Upper lobe of left lung (tissue), 6 donors: ENCODE measurements at places on chromosomes 4 and X. TPM values are rescaled to one million over a fixed set of nuclear protein-coding genes. Genes with fewer than 3 reads are reported as not detected.

DNA sequence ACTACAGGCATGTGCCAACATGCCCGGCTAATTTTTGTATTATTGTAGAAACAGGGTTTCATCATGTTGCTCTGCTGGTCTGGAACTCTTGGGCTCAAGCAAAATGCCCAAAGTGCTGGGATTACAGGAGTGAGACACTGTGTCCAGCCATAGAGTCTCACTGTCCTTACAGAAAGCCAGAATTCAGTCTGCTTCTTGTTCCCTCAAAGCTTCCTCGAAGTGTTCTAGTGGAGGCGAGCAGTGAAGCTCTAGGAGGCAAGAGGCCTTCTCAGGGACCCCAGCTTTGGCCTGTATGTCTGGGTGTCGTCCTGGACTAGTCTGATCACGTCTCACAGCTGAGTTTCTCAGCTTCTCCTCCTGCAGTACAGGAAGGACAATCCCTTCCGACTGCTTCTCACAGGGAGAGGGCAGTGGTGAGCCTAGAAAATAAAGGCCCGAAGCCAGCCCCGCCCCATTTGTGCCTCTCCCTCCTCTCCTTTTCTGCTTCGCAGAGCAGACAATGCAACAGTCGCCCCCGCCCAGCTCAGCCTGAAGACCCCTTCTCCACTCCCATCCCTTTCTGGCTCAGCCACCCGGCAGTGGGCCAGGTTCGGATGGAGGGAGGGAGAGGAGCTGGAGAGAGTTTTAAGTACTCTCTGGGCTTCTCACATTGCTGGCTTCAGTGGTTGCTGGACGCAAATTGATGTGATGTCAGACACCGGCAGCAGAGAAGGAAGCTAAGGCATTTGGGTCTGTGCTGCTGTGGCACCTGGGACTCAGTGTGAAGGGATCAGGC is 11.1 kb upstream of the FAM3A start:
- H3K27me3 ChIP-seq: no peaks in the 10 kb centered on the region
- peaks cover 4% of the 10 kb centered on the region for H3K36me3 ChIP-seq
- peaks cover 6% of the 10 kb centered on the region for H3K4me1 ChIP-seq
- H3K27ac ChIP-seq: peak overlapping the region; percentile 69
- peak overlapping the region; percentile 33 for H3K4me3 ChIP-seq
- DNase-seq: no peak

DNA sequence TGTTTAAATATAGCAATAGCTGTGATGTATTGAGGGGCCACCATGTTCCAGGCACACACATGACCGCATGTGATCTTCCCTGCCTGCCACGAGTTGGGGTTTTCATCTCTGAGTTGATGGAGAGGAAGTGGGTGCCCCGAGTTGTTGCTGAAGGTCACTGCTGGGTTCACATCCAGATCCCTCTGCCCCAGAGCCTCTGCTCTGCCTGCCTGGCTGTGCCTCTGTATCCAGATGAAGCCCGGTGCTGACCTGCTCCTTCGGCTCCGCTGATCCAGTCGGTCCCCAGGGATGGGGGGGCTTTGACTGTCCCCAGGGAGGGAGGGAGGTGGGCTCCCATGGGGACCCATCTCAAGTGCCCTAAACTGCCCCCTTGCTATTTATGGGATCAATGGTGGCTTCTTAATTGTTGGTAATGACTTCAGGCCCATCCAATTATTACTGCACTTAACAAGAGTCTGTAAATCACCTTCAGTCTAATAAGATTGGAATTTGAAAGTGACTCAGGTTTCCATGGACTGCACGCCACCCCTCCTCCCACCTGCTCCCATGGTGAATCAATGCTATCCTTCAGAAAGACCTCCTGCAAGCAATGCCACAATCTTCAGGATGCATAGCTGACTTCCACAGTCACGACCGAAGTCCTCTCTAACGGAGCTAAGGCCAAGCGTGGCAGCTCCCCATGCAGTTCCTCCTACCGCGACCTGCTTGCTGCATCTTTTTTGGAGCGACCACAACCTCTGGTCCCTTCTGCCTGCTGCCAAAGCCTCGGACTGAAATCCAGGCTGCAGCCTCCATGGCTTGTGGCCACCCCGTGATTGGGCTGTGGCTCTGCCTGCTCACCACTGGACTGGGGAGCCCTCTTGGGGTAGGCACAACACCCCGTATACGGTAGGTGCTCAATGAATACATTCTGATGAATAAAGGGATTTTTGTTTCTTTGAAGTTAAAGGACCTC is 73.1 kb downstream of the CPZ start:
- H3K4me1 ChIP-seq: no peaks in the 10 kb centered on the region
- DNase-seq: no peak
- no peaks in the 10 kb centered on the region for H3K36me3 ChIP-seq
- H3K27me3 ChIP-seq: no peaks in the 10 kb centered on the region

GRCh38 chr4:54539500-54540029 is 118.2 kb upstream of the KIT start:
- peak; percentile 42 for DNase-seq
- H3K36me3 ChIP-seq: no peaks in the 10 kb centered on the region
- H3K4me1 ChIP-seq: peaks cover 10% of the 10 kb centered on the region

DNA sequence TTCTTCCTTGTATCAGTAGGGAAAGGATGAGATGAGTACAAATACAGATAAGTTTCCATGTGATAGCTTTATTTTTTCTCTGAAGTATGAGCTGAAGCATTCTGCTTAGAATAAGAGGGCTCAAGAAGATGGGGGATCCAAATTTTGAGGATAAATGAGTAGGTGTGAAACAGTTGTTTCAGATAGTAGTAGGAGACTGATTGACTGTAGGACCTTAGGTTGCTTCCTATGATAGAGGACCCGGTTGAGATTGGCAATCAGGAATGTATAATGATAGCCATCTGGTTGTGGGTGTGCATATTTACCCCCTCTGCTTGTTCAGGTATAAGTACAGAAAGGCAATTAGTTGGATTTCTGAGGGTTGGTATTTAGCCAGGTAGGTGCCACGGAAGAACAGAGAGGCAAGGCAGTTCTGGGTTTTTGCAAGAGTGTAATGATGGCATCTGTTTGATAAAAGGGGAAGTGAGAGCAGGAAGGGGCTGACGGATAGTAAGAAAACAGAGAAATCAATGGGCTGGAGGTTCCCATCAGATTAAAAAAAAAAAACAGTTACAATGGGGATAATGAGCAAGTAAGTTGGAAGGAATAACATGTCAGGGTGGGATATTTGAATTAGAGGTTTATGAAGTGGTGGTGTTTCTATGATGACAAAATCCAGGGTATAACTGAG is 13.7 kb downstream of the OCRL start:
- DNase-seq: no peak
- no peaks in the 10 kb centered on the region for H3K27me3 ChIP-seq
- no peak overlapping the region for H3K4me3 ChIP-seq
- H3K27ac ChIP-seq: no peak overlapping the region
- H3K36me3 ChIP-seq: no peaks in the 10 kb centered on the region

- H3K4me1 ChIP-seq: peaks cover 62% of the 10 kb centered on the region
- H3K27ac ChIP-seq: peak overlapping the region; percentile 76
- no peaks in the 10 kb centered on the region for H3K27me3 ChIP-seq
- no peaks in the 10 kb centered on the region for H3K36me3 ChIP-seq
- DNase-seq: no peak
Observed at GRCh38 chr4:54227256-54228055, 1.6 kb upstream of the PDGFRA start.

DNA sequence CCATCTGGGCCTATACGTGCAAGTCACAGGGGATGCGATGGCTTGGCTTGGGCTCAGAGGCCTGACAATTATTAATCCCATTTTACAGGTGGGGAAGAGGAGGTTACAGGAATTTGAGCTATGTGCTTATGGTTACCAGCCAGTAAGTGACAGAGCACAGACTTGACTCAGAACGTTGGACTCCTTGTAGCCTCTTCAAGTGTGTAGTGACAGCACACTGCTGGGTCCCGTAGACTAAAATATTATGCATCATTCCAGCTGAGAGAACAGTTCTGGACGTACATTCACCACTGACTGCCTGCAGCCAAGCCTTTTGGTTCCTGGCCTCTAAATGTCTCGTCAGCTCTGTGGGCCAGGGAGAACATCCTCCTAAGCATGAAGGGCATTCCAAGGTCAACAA is 314.5 kb downstream of the GPAT3 start:
- no peak overlapping the region for H3K27ac ChIP-seq
- no peaks in the 10 kb centered on the region for H3K36me3 ChIP-seq
- no peak overlapping the region for H3K4me3 ChIP-seq
- H3K27me3 ChIP-seq: no peaks in the 10 kb centered on the region

GRCh38 chrX:13009844-13010243 is 34.6 kb downstream of the FAM9C start:
- no peak for DNase-seq
- no peaks in the 10 kb centered on the region for H3K36me3 ChIP-seq
- H3K27me3 ChIP-seq: no peaks in the 10 kb centered on the region
- H3K4me1 ChIP-seq: peaks cover 4% of the 10 kb centered on the region
- H3K4me3 ChIP-seq: no peak overlapping the region
- no peak overlapping the region for H3K27ac ChIP-seq

- H3K4me3 ChIP-seq: no peak overlapping the region
- DNase-seq: no peak
- no peak overlapping the region for H3K27ac ChIP-seq
Observed at GRCh38 chr4:42167709-42168108, 15.3 kb upstream of the BEND4 start.

GRCh38 chr4:53591372-53591892 is at the start of gene LNX1:
Gene LNX1 (minus strand): TSS chr4:53591486. CDS start chr4:53574002, 17,484 bp downstream.
- H3K27me3 ChIP-seq: no peaks in the 10 kb centered on the region
- DNase-seq: peak; percentile 92
- H3K36me3 ChIP-seq: no peaks in the 10 kb centered on the region
- H3K4me3 ChIP-seq: no peak within 1 kb of the TSS
- no peak within 1 kb of the TSS for H3K27ac ChIP-seq

- H3K4me3 ChIP-seq: peak overlapping the region; percentile 60
- no peaks in the 10 kb centered on the region for H3K36me3 ChIP-seq
- no peaks in the 10 kb centered on the region for H3K27me3 ChIP-seq
- peak overlapping the region; percentile 69 for H3K27ac ChIP-seq
- peak; percentile 97 for DNase-seq
- peaks cover 2% of the 10 kb centered on the region for H3K4me1 ChIP-seq
Observed at GRCh38 chrX:135421537-135421931, 210 bp upstream of the SMIM10L2A start.

GRCh38 chr4:91319556-91320268 is 984.1 kb upstream of the GRID2 start:
- no peak overlapping the region for H3K27ac ChIP-seq
- no peak overlapping the region for H3K4me3 ChIP-seq
- H3K4me1 ChIP-seq: no peaks in the 10 kb centered on the region
- no peak for DNase-seq

DNA sequence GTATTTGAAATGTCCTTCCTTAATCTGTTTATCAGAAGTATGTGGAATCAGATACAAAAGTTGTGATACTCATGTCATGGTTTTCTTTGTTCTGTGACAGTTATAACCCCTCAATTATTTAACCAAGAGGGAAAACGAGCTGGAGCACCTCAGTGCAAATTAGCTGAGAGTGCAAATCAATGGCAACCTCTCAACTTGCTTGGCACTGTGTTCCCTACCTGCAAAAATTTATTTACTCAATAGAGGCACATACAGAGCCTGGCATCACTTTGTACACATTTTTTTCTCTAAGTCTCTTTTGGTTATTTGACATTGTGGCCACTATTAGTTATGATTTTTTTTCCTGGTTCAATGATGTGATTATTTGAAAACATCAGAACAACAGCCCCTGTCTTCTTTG is 186.2 kb downstream of the STIM2 start:
- no peak overlapping the region for H3K27ac ChIP-seq
- H3K27me3 ChIP-seq: no peaks in the 10 kb centered on the region
- DNase-seq: no peak
- no peaks in the 10 kb centered on the region for H3K36me3 ChIP-seq
- H3K4me3 ChIP-seq: no peak overlapping the region

DNA sequence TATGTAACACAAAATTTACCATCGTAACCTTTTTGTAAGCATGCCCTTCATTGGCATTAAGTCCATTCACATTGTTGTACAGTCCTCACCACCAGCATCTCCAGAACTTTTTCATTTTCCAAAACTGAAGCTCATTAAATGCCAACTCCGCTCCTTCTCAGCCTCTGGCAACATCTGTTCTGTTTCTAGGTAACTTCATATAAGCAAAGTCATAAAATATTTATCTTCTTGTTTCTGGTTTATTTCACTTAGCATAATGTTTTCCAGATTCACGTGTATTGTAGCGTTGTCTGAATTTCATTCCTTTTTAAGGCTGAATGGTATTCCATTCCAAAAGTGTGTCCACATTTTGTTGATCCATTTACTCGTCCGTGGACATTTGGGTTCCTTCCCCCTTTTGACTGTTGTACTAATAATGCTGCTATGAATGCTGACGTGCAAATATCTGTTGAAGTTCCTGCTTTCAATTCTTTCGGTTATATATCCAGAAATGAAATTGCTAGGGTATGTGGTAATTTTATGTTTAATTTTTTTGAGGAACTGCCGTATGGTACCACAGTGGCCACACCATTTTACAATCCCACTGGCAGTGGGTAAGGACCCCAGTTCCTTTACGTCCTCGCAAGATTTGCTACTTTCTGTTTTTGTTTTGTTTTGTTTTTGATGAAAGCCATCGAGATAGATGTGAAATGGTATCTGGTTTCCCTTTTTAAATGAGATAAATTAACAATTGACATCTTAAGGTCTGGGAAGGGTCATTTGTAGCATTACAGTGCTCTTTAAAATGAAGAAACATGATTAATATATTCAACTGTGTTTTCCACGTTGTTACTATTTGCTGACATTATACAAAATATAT is 63.4 kb downstream of the PTTG2 start:
- no peak for DNase-seq
- H3K4me1 ChIP-seq: no peaks in the 10 kb centered on the region
- no peak overlapping the region for H3K4me3 ChIP-seq

GRCh38 chr4:81531410-81531809 is 59.7 kb upstream of the RASGEF1B start:
- no peaks in the 10 kb centered on the region for H3K4me1 ChIP-seq
- H3K4me3 ChIP-seq: no peak overlapping the region
- no peaks in the 10 kb centered on the region for H3K27me3 ChIP-seq
- DNase-seq: no peak

- peaks cover 5% of the 10 kb centered on the region for H3K27me3 ChIP-seq
- H3K4me3 ChIP-seq: peak overlapping the region; percentile 47
- H3K36me3 ChIP-seq: no peaks in the 10 kb centered on the region
- H3K27ac ChIP-seq: no peak overlapping the region
- H3K4me1 ChIP-seq: no peaks in the 10 kb centered on the region
- DNase-seq: no peak
Observed at GRCh38 chrX:102154218-102154860, 1.4 kb downstream of the BEX5 start.

- no peaks in the 10 kb centered on the region for H3K36me3 ChIP-seq
- H3K27ac ChIP-seq: no peak overlapping the region
- H3K27me3 ChIP-seq: no peaks in the 10 kb centered on the region
- DNase-seq: no peak
- H3K4me1 ChIP-seq: peaks cover 62% of the 10 kb centered on the region
- no peak overlapping the region for H3K4me3 ChIP-seq
Observed at GRCh38 chr4:158787709-158788475, 19.1 kb downstream of the FNIP2 start.

- no peak overlapping the region for H3K27ac ChIP-seq
- peaks cover 5% of the 10 kb centered on the region for H3K4me1 ChIP-seq
- no peak overlapping the region for H3K4me3 ChIP-seq
- H3K36me3 ChIP-seq: no peaks in the 10 kb centered on the region
- no peak for DNase-seq
- H3K27me3 ChIP-seq: no peaks in the 10 kb centered on the region
Observed at GRCh38 chrX:100931218-100931924, 2.7 kb upstream of the XKRX start.

Gene LRAT
- total RNA-seq: 1.7 TPM

Gene VGLL1
- total RNA-seq: not detected

Gene MAGEE1
- 2.0 TPM for total RNA-seq

Gene FRMD7
- total RNA-seq: not detected

Gene RHOXF2
- 0.29 TPM for total RNA-seq

Gene SH3RF1
- total RNA-seq: 28.3 TPM

Gene KIAA1210
- total RNA-seq: not detected

Gene CLIC2
- total RNA-seq: 46.3 TPM

Gene FAM241A
- total RNA-seq: 3.6 TPM

Gene PAK3
- 1.1 TPM for total RNA-seq

Gene SLC9B1
- 1.4 TPM for total RNA-seq

Gene RS1
- 1.0 TPM for total RNA-seq

Gene XIAP
- 59.9 TPM for total RNA-seq
